ENCODE measurements at places on chromosomes 11 and 22.

GRCh38 chr11:121460941-121461514 is 8.3 kb upstream of the SORL1-AS1 start:
- peak; percentile 79 for DNase-seq

DNA sequence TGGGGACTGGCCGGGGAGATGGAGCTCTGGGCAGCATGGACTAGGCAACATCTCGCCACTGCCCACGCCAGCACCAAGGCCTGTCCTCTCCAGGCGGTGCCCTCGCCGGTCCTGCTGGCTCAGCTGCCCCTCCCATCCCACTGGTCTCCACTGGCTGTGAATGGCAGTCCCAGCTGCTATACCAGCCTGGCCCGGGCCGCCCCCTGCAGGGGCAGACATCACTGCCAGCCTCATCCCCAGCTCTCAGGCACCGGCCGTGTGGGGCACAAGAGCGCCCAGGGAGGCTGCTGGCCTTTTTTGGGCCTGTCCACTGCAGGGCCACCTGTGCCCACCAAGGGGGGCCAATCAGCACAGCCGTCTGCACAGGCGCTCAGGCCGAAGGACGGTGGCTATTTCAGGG is 30.1 kb upstream of the H19 start:
- no peak for DNase-seq

DNA sequence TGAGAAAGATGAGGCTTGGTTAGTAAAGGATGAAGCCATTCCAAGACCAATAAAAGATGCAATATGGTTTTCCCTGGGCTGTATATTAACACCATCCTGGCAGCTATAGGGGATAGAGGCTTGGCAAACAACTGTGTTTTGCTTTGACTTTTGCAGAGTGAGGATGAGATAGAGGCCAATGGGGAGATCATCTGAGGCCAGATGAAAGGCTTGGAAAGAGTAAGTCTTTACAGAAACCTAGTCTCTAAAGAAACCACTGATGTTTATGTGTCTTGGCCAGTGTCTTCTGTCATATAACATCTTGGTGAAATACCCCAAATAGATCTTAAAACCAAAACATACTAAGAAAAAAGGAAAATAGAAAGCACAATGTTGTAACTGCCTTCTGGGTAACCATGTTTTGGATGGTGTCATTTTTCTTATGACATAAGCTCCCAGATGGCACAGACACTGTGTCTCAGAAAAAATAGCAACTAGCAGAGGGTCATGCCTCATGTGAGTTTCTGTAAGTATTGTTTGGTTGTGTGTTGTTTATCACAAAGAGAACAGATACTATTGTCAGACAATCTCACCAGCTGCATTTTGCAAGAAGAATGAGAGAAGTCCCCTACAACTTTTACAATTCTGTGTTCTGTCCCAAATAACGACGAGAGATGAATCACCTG is 305.4 kb downstream of the ST3GAL4 start:
- DNase-seq, result no peak

GRCh38 chr11:37343290-37343689 is 745.3 kb upstream of the RAG2 start:
- DNase-seq, result no peak

- DNase-seq, result no peak
Observed at GRCh38 chr11:15163136-15163535, 48.4 kb downstream of the INSC start.

- no peak for DNase-seq
Observed at GRCh38 chr11:117459979-117460300, 132.3 kb downstream of the CEP164 start.

- DNase-seq, result no peak
Observed at GRCh38 chr11:117453886-117454563, 126.4 kb downstream of the CEP164 start.

DNA sequence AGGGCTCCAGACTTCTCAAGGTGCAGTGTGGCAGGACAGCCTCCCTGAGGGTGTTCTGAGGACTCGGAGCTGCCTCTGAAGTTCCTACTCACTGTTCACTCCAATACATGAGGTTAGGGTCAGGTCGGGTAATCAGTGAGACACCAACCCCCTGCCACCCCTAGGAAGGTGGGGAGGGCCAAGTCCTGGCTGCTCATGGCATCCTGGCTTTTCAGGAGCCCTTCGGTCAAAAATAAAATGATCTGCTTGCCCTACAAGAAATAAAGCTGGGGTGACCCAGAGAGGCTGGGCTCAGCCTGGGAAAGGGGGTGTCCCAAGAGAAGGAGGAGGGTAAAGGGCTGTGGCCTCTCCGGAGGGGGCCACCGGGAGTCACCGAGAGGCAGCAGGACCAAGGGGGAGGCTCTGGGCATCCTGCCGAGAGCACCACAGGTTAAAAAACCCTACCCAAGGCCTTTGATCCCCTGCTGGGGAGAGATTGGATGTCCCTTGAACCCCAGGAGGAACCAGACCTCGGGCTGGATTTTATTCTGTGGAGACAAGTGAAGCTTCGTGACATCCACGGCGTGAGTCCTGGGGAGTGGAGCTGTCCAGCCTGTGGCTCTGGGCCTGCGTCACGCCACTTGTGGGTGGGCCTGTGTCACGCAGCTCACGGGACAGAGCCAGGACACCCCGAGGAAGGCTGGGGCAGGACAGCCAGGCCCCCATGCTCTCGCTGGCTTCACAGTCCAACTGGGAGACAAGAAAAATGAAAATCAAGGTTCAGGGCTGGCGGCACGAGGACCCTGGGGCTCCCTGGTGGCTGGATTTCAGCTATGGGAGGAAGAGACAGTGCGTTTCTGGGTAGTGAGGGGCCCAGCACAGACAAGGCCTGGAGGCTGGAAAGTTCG is 102.2 kb upstream of the FGF3 start:
- no peak for DNase-seq

- no peak for DNase-seq
Observed at GRCh38 chr11:2703363-2704141, 3.8 kb upstream of the KCNQ1OT1 start.

- DNase-seq, result no peak
Observed at GRCh38 chr11:130528298-130529261, 80.1 kb downstream of the ADAMTS15 start.

DNA sequence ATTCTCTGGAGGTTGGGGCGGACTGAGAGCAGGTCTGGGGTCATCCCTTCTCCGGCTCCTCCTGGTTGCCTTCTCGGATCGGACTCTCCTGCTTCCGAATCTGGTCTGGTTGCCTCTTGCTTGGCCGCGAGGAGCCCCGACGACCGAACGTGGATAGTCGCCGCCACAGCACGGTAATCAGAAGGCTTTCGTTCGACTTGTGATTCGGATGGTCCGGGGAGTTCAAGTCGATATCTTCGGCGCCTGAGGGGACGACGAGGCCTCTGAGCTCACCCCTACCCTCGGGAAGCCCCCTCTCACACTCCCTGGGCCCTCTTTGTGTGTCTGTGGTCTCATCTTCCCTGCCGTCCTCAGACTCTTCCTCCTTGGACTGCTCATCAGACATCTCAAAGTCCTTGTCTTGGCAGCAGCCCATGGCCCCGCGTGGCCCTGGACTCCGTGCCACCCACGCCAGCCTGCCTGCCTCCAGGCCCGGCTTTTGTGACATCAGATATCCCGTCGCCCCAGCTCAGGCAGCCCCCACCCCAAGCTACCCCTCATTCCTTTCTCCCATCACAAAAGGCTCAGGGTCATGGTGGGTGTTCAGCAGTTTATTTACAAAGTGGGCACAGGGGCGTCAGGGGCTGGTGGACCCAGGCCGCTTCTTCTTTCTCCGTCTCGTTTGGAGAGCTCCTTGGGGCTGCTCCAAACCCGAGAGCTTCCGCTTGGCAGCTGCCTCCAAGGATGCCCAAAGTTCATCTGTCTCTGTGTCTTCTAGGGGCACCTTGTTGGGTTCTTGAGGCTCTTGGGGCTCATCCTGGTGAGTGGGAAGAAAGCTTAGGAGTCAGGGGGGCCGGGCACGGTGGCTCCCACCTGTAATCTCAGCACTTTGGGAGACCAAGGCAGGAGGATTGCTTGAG is at the start of gene TEX54:
Gene TEX54 (minus strand): TSS at position 506 of the 899 bp plus-strand sequence.
- no peak for DNase-seq

DNA sequence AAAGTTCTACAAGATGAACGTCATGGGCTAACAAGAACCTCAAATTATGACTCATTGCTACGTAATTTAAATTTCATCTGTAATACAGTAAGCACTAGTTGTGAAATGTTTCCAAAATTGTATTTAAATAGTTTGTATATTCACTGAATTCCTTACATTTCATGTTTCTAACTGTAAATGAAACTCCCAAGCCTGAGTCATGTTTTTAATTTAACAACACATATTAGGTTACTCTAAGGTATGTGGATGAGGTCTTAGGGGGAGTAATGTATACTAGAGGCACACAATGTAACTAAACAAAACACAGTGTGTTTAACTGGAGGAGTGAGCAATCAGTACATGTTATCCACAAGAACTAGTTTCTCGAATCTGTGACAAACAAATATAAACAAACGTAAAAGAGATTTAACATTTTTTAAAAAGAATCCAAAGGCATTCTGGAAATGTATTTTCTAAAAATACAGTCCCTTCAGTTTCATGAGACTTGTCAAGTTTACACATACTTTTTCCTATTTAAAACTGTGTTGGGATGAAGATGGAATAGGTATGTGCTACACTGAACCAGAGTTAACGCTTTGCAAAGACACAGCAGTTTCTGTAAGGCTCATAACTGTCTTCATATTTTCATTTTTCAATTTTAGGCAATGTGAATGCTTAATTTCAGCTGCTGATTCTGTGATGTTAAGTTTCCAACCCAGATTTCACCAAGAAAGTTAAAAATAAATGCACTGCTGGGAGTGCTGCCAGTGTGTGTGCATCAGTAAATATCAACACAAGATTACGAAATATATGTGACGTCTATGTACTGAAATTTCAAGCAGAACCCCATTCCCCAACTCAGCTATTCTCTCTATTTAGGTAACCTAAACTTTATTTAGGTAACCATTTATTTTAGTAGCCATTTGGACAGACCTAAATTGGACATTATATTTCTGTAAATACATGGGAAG is 52.6 kb downstream of the PITPNB start:
- peak; percentile 16 for DNase-seq

GRCh38 chr11:84232511-84232910 is 946.3 kb upstream of the CCDC90B start:
- DNase-seq, result no peak

DNA sequence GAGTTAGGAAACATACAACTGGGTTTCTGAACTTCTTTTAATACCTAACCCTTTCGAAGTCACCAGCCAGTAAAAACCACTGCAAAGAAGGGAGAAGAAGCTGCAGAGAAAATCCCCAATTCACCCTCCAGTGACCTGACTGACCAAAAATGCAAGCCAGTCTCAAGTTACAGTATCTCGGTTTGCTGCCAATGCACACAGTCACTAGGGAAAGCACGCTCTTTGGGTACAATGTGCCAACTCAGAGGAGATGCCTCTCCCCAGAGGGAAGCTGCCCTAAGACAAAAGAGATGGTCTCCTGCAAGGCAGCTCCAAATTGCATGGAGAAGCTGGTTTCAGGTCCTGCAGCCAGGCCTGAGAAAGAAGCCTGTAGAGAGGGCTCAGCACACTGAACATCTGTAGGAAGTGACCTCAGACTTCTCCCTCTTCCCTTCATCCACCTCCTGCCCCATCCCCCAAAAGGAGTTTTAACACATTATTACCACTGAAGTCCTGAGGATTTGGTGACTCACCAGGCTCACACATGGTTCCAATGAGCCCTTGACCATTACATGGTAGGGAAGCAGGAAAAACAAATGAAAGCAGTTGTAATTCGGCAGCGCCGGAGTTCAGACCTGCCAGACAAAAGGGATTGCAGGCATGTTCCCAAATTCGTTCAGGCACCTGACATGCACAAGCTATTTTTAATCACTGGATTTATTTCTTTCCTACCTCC is 90.1 kb downstream of the ETS1 start:
- no peak for DNase-seq

DNA sequence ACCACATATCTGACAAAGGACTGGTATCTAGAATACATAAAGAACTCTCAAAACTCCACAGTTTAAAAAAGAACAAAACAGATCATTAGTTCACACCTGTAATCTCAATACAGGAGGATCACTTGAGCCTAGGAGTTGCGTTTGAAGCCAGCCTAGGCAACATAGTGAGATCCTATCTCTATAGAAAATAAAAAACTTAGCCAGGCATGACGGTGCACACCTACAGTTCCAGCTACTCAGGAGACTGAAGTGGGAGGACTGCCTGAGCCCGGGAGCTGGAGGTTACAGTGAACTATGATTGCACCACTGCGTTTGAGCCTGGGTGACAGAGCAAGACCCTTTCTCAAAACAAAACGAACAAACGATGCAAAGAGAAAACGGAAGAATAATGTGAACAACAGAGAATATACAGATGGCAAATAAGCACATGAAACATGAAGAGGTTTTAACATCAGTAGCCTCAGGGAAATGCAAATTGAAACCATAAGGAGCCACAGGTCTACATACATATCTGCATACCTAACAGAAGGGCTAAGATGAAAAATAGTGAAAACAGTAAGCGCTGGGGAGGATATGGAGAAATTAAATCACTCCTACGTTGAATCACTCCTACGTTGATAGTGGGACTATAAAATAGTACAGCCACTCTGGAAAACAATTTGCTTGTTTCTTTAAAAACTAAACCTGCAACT is 70.7 kb downstream of the DGCR2 start:
- DNase-seq, result no peak

- no peak for DNase-seq
Observed at GRCh38 chr11:77396305-77396704, 77.6 kb downstream of the PAK1 start.

DNA sequence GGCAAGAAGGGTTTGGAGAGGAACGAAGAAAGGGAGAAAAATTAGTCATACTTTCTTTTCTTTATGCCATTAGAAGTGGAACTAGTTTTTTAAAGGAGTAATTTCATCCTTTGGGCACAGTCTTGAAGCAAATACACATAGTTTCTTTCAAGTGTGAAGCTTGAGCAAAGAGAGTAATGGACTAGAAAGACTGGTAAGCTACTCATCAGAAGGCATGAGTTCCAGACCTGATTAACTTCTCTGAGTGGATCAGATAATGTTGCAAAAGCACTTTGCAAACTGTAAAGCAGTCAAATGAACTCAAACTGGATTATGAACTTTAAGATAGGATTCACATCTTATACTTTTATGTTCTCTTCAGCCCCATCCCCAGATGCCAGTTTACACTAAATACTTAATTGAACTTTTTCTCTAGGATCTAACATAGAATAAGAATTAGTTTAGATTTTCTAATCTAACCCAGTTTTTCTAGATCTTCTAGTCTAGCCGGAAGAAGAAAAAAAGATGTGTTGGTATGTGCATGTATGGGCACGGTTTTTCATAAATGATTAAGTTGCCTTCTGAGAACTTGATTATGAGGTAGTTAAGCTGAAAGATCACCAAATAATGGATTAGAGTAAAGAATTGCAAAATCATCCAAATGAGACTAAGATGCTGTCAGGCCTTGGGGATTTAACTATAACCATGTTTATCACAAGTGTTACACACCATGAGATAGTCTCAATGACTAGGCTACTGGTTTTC is 2.5 kb downstream of the DDIAS start:
- DNase-seq, result no peak

GRCh38 chr11:76218449-76219178 is 12.3 kb upstream of the WNT11 start:
- no peak for DNase-seq

GRCh38 chr11:19639603-19640105 is 73.0 kb upstream of the NAV2 start:
- DNase-seq, result no peak
